Stimulated activated CD4-positive, alpha-beta T cell treated with anti-CD3 and anti-CD28 coated beads, Interleukin-2, amount 100 ng/mL, for 24 hours (primary cell): ENCODE measurements at places on chromosomes 4 and X.

GRCh38 chr4:114137984-114138383 lies 158.5 kb upstream of the ARSJ start:
- no peak for DNase-seq

GRCh38 chrX:64427787-64428186 lies 32.5 kb upstream of the MTMR8 start:
- no peak for DNase-seq

GRCh38 chr4:174919886-174920423 lies 1.8 kb downstream of the ADAM29 start:
- DNase-seq = no peak

DNA sequence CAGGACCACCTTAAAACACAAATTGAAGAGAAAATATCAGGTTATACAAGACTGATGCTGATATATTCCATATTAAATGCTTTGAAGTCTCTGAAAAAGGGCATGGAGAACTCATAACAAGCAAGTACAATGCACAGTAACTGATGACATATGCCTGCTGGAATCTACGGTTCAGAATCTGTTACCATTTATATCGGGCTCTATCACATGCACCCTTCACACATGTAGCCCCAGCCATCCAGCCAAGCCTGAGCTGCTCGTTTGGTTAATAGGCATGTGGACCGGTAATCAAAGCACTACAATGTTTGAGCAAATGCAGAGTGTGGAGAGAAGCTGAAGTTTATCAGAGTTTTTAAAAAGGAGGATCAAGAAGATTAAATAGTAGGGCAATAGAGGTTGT lies 11.8 kb downstream of the COMMD8 start:
- no peak for DNase-seq

DNA sequence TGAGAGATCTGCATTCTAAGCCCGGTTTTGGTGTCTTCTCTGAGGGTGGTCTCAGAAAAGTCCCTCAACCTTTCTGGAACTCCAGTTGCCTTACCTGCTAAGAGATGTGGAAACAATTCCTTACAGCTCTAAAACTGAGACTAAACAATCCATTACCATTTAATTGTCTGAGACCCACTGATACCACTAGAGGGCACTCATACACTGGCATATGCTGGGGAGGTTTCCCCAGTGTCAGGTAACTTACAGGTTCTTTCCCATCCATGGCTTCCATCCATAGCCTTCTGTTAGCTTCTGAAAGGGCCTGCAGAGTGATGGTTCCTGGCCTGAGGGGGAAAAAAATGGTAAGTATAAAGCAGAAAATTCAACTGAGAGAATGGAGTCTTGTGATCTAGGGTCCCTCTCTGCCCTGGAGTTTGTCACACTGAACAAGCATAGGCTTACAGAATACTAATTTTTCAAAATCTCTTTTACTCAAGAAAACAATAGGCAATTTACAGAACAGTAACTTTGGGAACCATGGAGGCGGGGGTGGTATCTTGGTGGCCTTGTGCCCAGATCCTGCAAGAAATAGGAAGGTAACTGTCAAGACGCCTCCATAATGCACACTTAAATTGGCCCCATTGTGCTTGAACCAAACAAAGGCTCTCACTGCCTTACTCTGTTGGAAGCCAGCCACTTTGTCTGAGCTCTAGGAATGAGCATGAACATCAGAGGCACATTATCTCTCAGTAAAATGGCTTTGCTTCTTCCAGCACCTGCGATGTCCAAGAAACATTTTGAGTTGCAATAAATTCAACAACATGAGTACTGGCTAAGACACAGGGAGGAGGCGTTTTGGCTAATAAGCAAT lies 236.1 kb downstream of the OPHN1 start:
- peak; percentile 16 for DNase-seq

DNA sequence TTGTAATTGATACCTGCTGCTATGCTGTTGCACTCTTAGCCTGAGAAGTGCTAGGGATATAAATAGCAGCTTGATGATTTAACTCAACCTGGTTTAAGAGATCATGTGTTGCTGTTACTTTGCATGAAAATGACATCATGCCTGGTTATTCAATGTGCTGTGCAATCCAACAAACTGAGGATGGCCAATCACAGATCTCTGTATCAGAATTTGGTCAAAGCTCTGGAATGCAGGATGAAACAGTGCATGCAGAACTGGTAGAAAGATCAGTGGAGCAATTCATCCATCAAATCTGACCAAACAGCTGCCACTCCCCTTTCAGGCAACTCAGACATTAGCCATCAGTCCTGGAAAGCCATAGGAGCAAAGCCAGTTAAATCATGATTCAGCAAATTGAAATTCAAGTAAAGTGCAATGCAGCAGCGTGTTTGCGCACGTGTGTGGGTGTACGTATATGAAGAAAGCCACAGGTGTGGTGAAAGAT lies 160.3 kb upstream of the RASGEF1B start:
- DNase-seq = no peak

GRCh38 chrX:54926978-54927377 lies 6.4 kb downstream of the TRO start:
- no peak for DNase-seq

GRCh38 chr4:140808256-140808655 lies 52.1 kb upstream of the TBC1D9 start:
- DNase-seq = no peak

- DNase-seq = no peak
Observed at GRCh38 chrX:39619182-39620009, 478.4 kb downstream of the BCOR start.

DNA sequence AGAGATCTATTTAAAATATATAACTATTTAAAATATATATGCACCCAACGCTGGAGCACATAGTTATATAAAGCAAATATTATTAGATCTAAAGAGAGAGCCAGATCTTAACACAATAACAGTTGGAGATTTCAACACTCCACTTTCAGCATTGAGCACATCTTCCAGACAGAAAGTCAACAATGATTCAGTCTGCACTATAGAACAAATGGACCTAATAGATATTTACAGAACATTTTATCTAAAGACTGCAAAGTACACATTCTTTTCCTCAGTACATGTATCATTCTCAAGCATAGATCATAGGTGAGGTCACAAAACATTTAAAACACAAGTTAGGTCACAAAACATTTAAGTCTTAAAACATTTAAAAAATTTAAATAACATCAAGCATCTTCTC lies 36.4 kb downstream of the NLRP2B start:
- no peak for DNase-seq

DNA sequence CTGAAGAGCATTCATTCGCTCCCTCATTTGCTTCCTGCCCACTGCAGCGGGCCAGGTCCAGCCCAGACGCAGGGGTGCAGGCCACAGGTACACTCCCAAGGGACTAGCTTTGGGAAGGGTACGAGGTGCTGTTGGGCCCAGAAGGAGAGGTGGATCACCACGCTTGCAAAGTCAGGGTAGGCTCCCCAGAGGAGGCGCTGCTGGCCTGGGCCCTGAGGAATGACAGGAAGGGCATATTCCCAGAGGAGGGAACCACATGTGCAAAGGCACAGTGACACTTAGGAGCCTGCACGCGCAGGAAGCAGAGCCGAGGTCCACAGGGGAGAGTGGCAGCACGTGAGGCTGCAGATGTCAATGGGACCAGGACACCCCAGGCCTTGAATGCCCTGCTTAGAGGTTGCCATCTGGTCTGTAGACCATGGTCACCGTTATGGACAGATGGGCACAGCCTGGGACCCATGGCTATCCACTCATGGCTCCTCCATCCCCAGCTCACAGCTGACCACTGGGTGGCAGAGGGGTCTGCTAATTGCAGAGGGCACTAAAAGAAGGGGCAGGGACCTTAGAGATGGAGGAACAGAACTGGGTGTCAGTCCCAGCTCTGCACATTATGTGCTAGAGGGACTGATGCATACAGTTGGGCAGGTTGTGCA lies 7.9 kb downstream of the HTRA3 start:
- no peak for DNase-seq

- DNase-seq = no peak
Observed at GRCh38 chr4:99934891-99935290, 11.5 kb downstream of the DNAJB14 start.

DNA sequence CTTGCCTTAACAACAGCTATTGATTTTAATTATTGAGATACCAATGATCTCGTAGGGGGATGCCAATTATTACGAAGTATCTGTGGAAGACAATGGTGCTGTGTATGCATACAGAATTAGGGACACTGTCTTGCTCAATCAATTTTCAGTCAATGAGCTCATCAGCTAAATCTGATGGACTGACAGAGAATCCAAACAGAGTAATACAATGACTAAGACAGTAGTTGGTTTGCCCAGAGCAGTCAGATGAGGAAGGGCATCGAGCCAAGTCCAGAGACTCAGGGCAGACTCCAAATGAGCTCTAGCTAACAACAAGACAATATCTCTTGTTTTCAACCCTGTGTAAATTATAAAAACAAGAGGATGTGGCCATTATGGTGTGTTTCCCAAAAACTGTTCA lies 14.7 kb upstream of the GSX2 start:
- DNase-seq = no peak

DNA sequence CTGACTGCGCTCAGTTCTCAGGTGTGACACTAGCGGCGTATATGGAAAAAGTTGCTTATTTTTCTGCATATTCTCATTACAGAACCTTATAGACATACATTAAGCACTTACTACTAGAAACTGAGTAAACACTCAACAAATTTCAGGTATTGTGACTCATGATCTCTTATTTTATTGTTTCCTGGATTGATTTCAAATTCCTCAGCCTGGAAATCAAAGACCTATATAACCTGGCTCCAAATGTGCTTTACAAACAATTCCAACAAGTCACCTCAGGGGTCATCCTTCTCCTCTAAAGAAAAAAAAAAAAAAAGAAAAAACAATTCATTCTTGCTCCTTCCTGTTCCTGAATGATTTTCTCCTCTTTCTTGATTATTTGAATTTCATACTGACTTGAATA lies 152.3 kb downstream of the ADAM29 start:
- no peak for DNase-seq

- DNase-seq = no peak
Observed at GRCh38 chr4:80963051-80963450, 67.5 kb upstream of the BMP3 start.

DNA sequence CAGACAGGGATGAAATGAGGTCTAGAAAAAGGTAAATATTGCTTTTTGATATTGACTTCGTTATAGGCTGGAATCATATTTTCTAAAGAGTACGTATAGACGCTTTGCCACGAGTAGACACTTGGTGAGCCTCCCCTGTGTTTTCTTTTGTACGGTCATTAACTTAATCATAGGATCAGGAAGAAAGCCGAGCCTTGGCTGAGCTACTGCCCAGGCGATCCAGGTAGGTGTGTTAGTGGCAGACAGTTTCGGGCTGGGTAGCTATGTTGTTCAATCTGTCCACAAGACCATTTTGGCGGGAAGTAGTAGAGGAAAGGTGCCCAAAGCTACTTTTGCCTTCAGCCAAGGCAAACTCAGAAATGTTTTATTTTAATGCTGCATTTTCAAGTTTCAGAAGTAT lies 8.8 kb downstream of the PRDM8 start:
- no peak for DNase-seq

GRCh38 chr4:16438986-16439385 lies 212.7 kb upstream of the TAPT1 start:
- DNase-seq = no peak

GRCh38 chr4:153275380-153276276 lies 68.9 kb upstream of the MND1 start:
- DNase-seq = no peak

- no peak for DNase-seq
Observed at GRCh38 chr4:78653655-78654054, 102.1 kb downstream of the ANXA3 start.

DNA sequence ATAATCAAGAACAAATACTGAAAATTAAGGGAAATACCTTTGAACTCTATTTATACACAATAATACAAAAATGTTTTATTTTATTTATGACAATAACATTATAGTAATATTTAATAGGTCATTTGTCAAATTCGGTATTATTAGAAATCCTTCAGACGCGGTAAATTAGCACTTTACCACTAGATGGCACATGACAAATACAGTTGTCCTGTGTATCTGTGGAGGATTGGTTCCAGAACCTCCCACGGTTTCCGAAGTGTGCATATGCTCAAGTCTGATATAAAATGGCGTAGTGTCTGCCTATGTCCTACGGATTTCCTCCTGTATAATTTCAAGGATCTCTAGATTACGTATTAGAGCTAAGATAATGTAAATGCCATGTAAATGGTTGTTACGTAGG lies 8.1 kb upstream of the LINC00632 start:
- DNase-seq = no peak

DNA sequence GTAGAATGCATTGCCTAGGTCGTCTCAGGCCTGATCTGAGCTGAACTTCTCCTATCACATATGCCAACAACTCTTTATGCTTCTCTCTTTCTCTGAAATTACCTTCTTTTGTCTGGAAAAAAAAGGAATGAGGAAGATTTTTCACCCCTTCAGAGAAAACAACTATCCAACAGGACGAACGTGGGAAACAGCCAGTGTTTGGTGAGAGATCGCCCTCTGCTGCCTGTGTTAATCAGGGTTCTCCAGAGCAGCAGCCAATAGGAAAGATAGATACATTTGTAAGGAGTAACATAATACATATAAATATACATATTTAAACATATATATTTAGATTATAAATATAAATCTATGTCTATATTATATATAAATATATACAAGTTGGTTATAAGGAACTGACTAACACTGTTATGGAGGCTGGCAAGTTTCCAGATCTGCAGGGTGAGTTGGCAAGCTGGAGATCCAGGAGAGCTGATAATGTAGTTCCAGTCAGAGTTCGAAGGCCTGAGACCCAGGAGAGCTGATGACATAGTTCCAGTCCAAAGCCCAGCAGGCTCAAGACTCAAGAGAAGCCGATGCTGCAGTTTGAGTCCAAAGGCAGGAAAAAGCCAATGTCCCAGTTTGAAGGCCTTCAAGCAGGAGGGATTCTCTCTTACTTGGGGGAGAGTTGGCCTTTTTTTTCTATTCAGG lies 13.3 kb downstream of the CETN2 start:
- peak; percentile 11 for DNase-seq

GRCh38 chr4:124105212-124105611 lies 607.3 kb downstream of the ANKRD50 start:
- no peak for DNase-seq

GRCh38 chr4:126137782-126138170 lies 823.0 kb downstream of the FAT4 start:
- DNase-seq = no peak

DNA sequence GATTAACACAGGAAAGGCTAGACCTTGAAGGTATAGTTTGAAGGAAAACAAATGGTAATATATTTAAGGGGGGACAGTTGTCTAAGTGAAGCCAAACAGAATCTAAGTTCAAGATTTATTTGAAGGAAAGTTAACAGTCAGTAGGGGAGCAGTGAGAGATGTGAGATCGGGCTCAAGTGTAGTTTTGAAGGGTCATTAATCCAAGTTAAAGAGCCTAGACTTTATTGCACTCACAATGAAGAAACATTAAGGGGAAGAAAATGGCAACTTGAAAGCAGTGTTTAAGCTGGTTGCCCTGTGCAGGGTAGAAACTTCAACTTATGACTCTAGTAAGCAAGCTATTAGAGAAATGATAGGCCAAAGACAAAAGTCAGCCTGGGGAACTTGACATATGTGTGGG lies 1952.2 kb downstream of the PCDH7 start:
- DNase-seq = no peak

GRCh38 chrX:24954732-24955131 lies 61.0 kb downstream of the ARX start:
- no peak for DNase-seq

GRCh38 chr4:85555206-85555605 lies 80.3 kb downstream of the ARHGAP24 start:
- DNase-seq = no peak
